ENCODE measurements at places on chromosomes 5 and 9. TPM values are rescaled to one million over a fixed set of nuclear protein-coding genes. Genes with fewer than 3 reads are reported as not detected.

The LVRN gene
- 0.49 TPM for total RNA-seq

The IFNK gene
- total RNA-seq = not detected

The C9orf152 gene
- 0.07 TPM for total RNA-seq

The GPRIN1 gene
- 5.3 TPM for total RNA-seq

The SMC2 gene
- 18.9 TPM for total RNA-seq
